ENCODE measurements at places on chromosomes 3 and 15. TPM values are rescaled to one million over a fixed set of nuclear protein-coding genes. Genes with fewer than 3 reads are reported as not detected.

The GOLGA8J gene
- not detected for total RNA-seq

The XIRP1 gene
- total RNA-seq: not detected

The MUSTN1 gene
- total RNA-seq: 3.2 TPM

DNA sequence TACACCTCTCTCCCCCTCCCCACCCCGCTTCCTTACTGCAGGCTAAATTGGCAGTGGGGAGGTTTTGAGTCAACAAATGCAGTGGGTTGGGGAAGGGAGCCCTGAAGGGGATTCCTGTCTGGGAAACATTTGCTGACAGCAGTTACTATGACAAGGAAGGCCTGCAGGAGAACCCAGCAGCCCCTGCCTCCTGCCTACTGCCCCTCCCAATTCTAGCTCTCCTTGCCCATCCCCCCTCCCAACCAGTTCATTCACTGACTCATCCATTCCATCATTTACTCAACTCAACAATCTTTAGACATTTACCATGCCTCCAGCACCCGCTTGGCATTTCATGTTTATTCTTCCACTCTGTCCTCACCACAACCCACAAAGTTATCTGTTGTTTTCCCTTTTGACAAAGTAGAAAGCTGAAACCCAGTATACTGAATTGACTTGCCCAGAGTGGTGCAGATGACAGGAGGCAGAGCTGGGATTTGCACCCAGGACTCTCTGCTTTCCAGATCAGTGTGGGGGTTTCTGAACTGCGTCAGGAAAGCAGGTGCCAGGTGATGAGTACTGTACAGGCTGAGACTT lies 75.0 kb downstream of the MAGEF1 start:
- no peak for DNase-seq

DNA sequence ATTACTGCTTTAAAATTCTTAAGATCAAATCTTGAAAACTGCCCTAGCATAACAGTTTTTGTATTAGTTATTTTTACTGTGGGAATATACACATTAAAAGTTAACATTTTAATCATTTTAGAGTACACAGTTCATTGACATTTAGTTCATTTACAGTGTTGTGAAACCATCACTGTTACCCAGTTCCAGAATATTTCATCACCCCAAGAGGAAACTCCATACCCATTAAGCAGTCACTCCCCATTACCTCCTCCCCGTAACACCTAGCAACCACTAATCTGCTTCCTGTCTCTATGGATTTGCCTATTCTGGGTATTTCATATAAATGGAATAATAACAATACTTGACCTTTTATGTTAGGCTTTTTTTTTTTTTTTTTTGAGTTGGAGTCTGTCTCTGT lies 164.1 kb upstream of the LRRFIP2 start:
- no peak for DNase-seq

- no peak for DNase-seq
Measured at GRCh38 chr15:25778161-25778560, 85.0 kb downstream of the ATP10A start.

DNA sequence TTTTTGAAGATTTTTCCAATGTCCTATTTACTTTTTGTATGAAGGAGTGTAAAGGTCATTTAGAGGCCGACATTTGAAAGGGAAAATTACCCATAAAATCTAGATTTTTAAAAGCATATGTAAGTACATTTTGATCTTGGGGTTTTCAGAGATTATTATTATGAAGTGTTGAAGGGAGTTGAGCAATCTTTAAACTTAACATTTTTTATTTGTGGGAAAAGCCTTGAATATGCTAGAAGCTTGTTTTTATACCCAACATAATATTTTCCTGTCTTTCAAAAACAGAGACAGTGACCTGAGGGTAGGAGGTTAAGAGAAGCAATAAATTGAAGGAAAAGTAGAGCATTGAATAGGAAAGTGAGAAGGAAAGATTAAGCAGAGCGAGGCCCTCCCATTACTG lies 85.7 kb downstream of the SLMAP start:
- DNase-seq: no peak

DNA sequence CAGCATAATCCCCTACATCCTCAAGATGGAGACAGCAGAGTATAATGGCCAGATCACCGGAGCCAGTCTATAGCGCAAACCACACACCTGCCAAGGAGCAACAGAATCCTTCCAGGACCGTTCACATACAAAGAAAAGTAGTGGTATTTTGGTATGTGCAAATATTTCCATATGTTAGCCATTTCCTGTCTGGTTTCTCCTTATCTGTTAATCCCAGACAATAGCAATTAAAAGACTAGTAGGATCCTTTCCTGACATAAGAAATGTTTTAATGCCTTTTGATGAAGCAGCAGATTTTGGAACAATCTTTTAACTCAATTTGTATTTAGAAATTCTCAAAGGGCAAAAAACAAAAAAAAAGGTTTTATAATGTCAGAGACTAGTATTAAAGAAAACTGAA lies 22.2 kb downstream of the MRPS25 start:
- no peak for DNase-seq
